ENCODE measurements at places on chromosomes 12 and 14.

GRCh38 chr12:12684375-12685106, 11.4 kb downstream of the GPR19 start:
- peak; percentile 53 for DNase-seq

DNA sequence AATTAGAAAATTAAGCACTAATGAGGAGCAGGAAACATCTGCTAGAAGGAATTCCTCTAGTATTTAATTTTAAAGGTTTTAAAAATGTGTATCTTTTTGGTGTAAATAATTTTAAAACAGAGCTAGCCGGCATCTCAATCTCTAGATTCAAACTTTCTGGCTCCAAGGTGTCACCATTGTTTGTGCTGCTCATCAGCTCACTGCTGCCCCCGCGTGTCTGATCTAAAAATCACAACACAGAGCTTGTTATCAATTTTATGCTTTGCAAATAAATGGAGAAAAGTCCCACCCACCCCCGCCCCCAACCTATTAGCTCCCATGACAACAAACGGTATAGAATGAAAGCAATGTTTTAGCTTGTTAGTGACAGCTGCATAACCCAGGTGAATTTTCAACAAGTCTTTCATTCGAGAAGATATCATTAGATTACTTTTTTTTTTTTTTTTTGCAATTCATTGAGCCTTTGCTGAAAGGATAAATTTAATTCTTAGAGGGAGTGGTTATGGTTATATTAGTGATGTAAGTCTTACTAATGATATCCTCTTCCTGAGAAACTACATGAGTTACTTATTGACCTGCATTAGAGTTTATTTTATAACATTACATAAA, 11.3 kb upstream of the ABHD12B start:
- peak; percentile 77 for DNase-seq

- no peak for DNase-seq
Observed at GRCh38 chr12:40033242-40033630, 72.6 kb downstream of the SLC2A13 start.

- peak; percentile 99 for DNase-seq
Observed at GRCh38 chr12:77925536-77926108, 94.9 kb downstream of the NAV3 start.

DNA sequence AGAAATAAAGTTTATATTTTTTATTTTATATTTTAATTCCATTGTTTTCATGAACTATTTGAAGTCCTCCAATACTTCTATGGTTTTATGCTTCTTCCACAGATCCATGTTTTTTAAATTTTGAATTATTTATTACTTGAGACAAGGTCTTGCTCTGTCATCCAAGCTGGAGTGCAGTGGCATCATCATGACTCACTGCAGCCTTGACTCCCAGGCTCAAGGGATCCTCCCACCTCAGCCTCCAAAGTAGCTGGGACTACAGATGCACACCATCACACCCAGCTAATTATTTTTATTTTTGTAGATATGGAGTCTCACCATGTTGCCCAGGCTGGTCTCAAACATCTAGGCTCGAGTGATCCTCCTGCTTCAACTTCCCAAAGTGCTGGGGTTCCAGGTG, 28.8 kb upstream of the DLGAP5 start:
- DNase-seq = no peak

DNA sequence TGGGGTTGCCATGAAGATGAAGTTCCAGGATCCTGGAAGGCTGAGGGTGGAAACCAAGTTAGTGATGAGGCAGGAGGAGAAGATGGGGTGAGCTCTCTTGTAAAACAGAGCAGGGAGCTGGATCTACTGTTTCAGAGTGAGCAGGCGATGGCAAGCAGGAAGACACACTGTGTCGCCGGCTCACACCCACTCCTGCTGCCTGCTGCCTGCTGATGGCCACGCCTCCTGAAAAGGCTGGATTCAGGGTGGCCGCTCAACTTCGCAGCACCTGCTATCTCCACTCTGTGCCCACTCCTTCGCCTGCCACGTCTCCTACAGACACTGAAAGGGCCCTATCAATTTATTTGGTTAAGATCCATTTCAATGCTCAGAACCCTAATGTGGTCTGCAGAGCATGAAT, 96.1 kb downstream of the RBM19 start:
- DNase-seq = no peak

- no peak for DNase-seq
Observed at GRCh38 chr14:21090194-21090939, 8.1 kb downstream of the ZNF219 start.

GRCh38 chr12:121096199-121096798, 36.4 kb upstream of the P2RX7 start:
- DNase-seq = no peak

DNA sequence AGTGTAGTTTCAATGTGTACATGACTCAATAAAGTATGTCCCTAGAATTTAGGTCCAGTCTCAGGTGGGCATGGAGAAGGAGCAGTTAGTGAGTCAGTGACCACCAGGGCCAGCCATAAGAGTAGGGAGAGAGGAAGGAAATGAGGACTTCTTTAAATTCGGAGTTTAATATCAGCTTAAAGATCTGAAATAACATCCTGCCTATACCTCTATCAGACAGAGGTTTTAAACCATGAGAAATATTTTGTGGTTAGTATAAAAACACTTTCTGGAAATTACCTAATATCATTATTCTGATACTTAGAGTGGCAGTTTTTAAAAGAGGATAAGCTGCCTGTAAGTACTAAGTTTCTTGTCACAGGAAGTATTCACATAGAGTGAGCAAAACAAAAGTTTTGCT, 61.7 kb upstream of the ST8SIA1 start:
- DNase-seq = no peak

DNA sequence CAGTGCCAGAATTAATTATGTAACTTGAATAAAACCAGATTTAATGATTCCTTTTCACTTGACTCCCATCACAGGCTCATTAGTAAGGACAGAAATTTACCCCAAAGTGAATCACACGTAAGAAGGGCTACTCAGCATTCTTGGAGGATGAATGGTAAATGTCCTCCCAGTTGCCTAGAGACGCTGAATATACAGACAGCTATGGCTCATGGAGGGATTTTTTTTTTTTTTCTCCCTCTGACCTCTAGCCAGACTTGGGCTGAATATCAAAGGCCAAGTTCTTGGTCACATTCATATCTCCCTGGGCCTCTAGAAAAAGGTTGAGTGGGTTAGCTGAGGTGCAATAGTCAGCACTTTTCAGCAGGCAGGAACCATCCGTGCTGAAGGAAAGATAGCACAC, 77.5 kb downstream of the PHLDA1 start:
- DNase-seq = peak; percentile 97

DNA sequence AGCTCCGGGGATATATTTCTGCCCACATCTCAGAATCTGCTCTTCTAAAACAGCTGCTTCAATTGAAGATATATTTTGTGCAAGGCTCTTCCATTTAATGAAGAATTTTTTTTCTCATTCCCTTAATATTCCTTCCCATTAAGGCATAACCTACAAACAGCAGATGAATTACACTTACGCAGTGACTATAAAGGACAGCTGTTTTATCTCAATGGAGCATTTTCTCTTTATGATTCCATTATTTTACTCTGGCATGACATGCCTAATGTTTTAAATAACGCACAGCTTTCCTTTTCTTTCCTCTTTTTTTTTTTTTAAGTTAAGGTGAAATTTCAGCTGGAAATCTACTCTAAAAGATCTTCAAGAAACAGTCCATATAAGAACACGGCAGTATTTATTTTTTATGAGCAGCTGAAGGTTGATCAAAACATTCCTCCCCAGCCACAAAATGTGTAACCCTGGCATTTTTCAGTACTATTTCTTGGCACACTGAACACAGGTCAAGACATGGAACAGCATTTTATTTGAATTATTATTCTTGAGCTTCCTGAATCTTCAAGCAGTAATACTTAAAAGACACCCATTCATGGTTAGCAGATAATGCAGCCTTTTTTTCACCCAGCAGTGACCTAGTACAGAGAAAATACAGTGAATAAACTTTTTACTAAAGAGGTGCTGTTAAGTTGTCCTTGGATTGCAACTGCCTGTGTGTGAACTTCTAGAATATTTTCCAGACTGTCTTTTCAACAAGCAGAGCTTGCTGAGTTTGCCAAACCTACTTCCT, 118.1 kb upstream of the FOXN3 start:
- peak; percentile 84 for DNase-seq

DNA sequence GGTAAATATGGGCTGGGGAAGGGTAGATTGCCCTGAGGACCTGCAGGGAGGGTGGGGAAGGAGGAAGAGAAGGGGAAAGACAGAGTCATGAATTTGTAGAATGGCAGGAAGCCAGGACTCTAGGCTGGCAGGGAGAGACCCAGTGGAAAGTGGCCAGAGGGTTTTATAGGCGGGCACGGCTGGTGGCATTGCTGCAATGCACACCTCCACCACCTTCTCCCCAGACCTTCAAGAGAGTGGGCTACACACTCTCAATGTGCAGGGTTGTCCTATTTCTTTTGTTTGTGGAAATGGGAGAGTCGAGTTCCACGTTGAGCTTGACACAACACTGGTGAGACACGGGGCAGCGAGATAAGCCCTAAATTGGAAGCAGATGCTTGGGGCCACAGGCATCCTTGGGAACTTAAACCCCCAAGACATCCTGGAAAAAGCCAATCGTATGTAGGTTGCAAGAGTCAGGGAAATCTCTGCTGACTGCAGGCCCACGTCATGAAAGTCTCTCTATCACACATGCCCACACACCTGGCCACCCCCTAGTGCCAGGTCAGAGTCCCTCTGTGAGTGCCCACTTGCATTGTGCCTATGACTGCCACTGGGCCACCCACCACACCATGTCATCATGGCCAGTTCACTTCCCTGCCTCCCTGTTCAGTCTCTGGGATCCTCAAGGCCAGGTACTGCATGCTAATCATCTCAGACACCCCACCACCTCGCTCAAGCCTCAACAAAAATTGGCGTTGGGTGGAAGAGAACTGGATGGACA, 38.0 kb upstream of the BDKRB2 start:
- DNase-seq = peak; percentile 55
